NCI-H2029 treated with DMSO at 0.1 percent for 48 hours (cell line): ENCODE measurements at places on chromosomes 3 and 15.

DNA sequence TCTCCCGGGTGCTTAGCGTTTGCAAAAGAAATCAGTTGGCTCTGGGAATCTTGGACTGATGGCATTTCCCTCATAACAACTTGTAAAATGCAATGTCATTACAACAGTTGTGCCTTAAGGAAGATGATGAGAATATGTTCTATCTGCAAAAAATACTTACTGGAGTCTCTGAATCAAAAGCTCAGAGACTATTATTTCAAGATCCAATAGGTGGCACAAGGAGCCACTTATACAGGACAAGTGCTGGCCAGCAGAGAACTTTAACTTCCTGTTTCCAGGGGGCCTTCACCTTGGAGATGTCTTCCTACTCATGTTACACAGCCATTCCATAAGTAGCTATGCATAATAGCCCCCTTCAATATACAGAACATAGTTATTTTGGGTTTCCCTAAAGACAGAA, 8.9 kb upstream of the RPS27L start:
- DNase-seq, result no peak

- no peak for DNase-seq
Measured at GRCh38 chr15:77138167-77138522, 67.2 kb upstream of the TSPAN3 start.

DNA sequence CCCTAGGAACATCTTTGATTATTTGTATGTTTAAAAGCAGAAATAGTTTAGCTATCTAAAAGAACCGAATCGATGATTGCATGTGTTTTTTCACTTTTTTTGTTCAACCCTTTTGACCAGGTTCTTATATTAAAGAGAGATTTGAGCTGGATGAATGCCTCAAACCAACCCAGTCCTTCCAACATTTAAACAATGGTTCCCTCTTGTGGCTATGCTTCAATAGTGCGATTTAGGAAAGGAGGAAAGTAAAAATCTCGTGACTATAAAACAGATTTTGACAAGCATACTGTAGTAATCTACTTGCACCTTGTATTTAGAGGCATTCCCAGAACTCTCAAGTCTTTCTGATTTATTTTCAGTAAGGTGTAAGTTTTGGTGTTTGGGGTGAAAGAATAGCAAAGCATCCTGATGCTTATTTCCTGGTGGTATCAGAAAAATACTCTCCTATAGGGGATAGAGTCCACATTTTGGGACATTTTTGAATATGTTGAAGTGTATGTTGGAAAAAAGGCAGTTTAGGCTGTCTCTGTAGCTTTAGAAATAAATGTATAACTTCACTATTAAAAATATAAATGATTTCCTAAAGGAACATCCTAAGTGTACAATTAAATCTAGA, 159.6 kb upstream of the KCNH8 start:
- peak; percentile 80 for DNase-seq

- no peak for DNase-seq
Measured at GRCh38 chr3:5096336-5097008, 25.6 kb upstream of the ARL8B start.

DNA sequence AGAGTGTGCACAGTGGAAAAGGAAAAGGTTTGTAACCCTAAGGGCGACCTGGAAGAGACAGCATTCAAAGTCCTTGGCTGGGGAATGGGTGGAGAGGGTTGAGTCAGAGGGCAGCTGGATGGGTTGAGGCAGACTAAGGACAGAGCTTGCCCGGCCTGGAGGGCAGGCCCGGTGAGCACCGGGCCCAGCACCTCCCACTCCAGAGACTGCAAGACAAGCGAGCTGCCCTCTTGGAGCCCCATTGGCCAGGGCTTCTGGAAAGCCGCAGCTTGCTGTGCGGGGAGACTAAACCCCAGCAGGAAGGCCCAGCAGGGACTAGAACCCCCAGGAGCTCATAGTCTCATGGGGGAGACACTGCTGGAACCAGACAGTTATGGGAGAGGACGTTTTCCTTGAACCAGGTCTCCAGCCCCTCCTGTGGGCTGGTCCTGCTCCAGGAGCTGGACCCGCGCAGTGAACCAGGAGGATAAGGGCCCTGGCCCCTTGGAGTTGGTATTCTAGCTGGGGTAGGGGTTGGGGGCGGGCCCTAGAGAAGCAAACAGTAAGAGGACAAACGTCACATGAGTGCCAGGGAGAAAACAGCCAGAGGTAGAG, 59.1 kb downstream of the RGMA start:
- no peak for DNase-seq

- no peak for DNase-seq
Measured at GRCh38 chr3:133896002-133896761, 500 bp upstream of the RAB6B start.

GRCh38 chr3:23448998-23449537, 245.9 kb downstream of the UBE2E2 start:
- DNase-seq, result no peak

- DNase-seq, result no peak
Measured at GRCh38 chr3:12228461-12228860, 60.4 kb upstream of the PPARG start.

DNA sequence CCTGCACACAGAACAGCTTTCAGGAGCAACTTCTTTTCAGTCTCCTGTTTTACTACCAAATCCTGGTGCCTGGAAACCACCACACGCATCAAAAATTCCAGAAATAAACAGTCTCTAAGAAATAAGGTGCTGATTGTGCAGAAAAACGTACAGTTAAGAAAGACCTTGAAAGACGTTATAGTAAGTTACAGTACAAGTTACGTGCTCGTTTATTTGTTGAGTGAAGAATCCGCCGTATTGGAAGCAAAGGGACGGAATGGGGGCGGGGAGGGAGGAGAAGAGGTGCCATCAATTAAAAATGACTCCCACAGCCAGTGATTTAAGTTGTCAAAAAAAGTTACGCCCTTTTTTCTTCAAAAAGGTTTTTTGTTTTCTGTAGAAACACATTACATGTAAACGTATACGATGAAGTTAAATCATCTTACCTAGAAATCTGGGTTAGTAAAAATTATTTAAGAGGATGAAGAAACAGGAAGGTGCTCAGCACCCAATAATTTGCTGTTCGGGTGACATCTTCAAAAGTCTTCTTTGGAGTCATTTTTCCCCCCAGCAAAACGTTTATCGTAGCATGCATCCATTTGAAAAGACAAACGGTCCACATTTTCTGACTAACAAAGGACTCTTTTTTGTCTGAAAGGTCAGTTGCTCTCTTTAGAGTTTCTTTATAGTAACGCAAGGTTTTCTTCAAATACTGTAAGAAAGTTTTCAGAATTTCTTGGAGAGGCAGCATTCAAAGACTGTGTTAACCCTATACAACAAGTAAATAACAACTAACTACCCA, 782 bp upstream of the UACA start:
- DNase-seq, result no peak

DNA sequence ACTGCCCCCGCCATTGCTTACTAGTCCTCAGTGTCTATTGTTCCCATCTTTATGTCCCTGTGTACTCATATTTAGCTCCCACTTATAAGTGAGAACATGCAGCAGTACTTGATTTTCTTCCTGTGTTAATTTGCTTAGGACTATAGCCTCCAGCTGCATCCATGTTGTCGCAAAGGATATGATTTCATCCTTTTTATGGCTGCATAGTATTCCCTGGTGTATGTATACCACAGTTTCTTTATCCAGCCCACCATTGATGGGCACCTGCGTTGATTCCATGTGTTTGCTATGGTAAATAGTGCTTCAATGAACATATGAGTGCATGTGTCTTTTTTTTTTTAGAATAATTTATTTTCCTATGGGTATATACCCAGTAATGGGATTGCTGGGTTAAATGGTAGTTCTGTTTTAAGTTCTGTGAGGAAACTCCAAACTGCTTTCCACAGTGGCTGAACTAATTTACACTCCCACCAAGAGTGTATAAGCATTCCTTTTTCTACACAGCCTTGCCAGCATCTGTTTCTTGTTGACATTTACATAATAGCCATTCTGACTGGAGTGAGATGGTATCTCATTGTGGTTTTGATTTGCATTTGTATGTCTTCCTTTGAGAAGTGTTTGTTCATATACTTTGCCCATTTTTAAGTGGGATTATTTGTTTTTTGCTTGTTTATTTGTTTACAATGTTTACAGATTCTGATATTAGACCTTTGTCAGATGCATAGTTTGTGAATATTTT, 53.7 kb downstream of the GALK2 start:
- DNase-seq, result no peak

DNA sequence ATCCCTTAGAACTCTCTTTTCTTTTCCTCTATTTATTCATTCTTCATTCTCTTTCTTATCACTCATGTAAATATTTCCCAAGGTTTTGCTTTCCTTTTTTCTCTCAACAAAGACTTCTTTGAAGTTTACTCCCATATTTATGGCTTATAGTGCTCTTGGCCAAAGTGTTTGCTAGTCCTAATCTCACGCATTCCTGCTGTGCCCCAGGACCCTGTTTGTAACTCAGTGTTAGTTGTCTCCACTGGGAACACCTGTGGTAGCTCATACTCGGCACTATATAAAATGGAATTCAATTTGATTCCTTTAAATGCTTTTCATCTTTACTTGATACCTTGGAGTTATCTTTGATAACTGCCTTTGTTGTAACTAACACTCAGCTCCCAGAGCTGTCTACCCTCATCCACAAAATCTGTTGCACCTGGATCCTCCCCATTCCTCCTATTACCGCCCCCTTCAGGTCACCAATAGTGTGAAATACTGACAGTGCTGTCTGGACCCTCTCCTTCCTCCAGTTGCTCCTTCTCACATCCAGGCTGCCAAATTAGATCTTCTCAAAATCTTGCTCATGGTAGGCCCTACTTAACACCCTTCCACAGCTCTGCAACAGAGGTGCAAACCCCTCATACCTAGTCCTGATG, 76.8 kb downstream of the TIGIT start:
- no peak for DNase-seq

GRCh38 chr15:101608201-101608600, 44.0 kb downstream of the TM2D3 start:
- DNase-seq, result no peak

- DNase-seq, result no peak
Measured at GRCh38 chr15:71060983-71061382, 54.3 kb upstream of the THSD4 start.

DNA sequence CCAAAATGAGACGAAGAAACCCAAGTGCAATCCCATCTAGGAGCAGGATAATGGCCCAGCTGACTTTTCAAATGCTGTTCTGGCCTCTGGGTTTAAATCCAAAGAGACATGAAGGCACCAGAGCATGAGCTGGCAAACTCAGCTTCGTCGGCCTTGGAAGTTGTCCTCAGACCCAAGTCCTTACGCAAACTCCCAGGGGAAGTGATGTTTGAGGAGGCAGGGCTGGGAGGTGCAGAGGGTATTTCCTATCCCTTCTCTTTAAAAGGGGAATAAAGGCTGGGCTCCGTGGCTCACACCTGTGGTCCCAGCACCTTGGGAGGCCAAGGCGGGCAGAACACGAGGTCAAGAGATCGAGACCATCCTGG, 68.9 kb upstream of the HERC1 start:
- DNase-seq, result no peak

DNA sequence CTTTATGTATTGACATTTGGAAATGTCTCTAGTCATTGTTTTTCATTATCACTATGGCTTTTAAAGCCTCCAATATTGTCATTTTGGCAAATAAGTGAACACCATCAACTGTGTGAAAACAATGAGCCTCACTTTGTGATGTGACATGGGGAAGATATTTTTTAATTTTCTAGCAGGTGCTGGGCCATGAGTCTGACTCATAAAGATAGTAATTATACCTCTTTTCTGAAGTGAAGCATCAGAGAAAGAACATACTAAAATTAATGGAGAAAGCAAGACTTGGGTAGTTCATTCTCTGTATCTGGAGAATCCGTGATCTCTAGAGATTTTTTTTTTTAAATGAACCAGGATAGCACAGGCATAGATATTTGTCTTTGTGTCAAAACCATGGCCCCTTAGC, 100.8 kb downstream of the CCNL1 start:
- no peak for DNase-seq

DNA sequence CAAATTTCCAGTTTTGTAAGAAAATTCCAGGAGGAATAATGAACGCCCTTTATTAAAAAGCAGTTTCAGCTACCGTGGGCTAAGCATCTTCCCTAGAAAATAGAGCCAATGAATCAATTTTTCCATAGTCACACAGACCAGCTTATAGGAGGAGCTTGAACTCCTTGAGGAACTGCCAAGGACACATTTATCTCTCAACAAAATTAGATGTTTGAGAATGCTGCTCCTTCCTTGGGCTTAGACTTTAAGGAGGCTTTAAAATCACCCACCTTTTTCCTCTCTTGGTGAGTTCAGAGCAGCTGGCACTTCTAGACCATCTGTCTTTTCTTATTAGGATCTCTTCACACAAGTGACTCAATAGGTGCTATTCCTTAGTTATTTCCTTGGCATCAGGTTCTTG, 588.0 kb downstream of the SQOR start:
- no peak for DNase-seq

DNA sequence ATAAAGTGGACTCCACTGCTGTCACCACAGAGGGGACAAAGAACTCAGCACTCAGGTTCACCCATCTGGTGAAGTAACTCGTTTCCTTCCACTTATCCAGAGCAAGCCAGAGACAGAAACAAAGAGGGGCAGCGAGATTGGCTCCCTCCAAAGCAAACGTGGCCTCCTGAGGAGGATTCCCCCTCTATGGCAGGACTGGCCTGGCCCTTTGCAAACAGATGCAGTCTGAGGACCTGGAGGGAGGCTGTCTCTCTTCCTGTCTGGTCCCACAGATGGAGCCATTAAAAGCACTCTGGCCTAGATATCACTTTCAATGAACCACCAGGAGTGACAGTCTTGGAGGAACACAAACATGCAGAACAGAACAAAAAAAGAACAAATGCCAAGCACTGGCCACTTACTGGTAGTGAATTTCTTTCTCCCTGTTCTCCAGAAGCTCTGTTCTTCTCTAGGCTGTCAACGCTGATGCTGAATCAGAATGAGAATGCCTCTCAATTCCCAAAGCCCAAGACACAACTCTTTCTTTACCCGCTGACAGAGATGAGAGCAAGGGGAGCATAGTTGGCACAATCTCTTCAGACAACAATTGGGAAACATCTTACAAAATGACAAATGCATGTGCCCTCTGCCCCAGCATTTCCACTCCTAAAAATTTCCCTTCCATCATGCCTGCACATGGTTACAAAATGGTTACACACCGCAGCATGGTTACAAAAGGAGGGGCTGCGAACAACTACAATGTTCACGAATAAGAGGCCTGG, 14.3 kb downstream of the KLHL25 start:
- DNase-seq, result no peak
